ENCODE measurements at places on chromosomes 5 and 9.

DNA sequence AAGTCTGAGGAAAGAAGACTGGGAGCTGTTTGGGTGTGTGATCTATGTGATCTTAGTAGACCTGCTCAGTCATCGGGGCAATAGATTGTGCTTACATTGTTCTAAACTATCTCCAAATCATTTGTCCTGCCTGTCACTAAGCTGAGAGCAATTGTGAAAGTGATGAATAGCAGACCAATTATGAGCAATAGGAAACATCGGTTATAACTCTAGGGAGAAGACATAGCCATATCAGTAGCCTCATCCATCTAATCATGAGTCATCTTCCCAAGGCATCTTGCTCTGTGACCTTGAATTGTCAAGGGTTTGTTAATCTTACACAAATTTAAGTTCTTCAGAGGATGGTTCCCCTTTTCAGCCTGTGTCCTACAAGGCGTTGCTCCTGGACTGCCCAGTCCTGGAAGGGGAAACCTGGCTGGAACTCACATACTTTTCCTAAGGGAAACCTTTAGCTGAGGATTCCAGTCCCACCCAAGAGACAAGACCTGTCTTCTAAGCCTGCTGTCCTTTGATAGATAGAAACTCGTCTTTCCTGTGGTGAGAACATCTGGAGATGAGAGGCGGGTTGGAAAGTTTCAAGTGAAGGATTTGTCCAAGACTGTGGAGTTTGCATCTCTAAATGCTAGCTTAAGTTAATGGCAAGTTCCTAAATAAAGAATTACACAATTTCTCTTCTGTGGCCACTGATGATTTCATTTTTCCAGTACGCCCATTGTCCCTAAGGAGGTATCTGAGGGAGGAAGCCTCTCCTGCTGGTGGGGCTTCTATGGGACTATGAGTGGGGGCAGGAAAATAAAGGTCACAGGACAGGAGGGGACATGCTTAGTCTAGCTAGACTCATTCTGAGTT is 53.9 kb upstream of the TRIM32 start:
- peak; percentile 52 for DNase-seq

- no peak for DNase-seq
Measured at GRCh38 chr5:114471529-114471928, 109.7 kb downstream of the KCNN2 start.

DNA sequence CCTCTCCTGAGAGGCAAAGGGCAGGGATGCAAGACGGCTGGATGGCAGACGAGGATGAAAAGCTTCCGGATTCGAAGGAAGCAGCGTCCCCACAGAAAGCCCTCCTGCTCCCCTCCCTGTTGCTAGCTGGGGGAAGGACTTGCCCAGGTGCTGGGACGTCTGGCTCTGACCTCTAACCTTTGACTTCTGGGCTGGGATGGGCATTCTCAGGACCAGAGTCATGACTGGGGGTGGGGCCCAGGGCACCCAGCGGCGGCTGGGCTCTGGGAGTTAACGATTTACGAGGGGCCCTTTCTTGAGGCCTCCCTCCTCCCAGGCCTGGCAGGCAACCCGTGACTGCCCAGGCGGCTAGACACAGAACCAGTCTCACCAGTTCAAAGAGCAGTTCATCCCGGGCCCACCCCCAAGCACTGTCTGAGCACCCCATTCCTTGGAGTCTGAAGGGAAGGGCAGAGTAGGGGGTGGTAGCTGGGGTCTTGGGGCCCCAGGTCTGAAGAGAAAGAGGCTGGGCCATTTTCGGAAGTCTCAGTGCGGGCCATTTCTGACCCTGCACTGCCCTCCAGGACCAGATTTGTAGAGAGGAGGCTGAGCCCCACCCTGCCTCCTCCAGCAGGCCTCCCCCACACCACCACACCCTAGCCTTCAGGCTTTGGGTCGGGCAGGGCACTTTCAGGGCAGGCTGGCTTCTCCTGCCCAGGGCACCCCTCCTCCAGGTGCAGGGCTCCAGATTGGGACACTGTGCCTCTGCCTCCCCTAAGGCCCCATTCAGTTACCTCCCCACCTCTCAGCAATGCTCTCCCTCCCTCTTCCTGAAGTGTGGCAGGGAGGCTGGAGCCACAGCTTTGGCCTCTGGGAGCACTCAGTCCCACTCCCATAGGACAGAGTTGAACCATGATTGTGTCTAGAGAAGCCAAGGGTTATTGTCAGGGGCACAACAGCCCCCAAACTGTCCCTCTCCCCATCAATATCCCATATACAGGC is 5.0 kb upstream of the CXXC5 start:
- no peak for DNase-seq

GRCh38 chr5:54360089-54360488 is 49.7 kb upstream of the ARL15 start:
- peak; percentile 66 for DNase-seq

GRCh38 chr9:129245276-129245675 is 67.2 kb upstream of the IER5L start:
- peak; percentile 46 for DNase-seq

DNA sequence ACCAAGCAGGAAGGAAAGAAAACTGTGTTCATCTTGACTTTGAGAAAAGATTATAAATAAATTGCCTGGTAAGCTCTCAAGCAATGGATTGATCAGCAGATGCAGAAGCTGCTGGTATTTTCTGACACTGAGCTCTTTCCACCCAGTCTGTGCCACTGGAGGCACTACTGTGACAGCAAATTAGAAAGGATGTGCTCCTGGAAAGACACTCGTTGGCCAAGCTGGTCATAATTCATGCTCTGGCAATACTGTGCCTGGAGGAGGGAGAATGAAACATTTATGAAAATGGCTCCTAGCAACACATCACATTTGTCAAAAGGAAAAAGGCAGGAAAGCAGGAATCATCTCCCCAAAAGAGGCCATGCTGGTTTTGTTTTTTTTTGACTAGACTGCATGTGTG is 84.2 kb downstream of the CAVIN4 start:
- DNase-seq: no peak

DNA sequence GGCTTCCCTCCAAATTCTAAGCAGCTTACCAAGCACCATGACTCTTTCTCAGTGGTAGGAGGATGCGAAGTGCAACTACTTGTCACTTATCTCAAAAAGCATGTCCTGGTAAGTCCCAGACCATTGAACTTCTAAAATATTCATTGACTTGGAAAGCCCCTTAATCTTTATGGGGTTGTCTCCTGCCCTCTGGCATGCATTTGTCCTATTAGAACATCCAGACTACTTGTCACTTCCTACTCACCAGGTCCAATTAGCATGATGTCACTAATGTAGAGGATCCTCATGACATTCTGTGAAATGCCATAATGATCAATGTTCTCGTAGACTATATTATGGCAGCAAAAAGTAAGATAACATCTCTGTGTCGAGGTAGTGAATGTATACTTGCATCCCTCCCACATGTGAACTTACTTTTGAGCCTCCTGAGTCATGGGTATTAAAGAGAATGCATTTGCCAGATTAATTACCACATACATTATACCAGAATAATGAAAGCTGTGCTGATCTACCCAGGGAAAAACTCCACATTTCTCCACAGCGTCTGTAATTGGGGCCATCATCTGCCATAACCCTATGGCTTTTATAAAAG is 63.5 kb upstream of the RAD23B start:
- no peak for DNase-seq

DNA sequence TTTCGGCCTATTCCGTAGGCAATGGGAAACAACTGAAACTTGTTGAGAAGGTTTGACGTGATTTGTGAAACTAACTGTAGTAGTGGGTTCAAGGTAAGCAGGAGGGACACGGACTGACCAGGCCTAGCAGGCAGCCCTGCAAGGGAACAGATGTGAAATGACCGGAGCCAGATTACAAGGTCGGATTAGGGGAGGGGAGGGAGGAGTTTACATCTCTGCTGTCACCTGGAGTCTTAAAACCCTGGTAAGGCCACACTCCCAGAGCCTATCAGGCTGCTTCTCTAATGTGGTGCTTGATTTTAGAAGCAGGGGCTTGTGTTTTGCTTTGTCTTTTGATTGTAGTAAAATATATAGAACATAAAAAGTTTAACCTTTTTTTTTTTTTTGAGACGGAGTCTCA is 3.5 kb upstream of the SPTAN1 start:
- no peak for DNase-seq

GRCh38 chr9:137411645-137412380 is 11.1 kb downstream of the EXD3 start:
- DNase-seq: peak; percentile 81

DNA sequence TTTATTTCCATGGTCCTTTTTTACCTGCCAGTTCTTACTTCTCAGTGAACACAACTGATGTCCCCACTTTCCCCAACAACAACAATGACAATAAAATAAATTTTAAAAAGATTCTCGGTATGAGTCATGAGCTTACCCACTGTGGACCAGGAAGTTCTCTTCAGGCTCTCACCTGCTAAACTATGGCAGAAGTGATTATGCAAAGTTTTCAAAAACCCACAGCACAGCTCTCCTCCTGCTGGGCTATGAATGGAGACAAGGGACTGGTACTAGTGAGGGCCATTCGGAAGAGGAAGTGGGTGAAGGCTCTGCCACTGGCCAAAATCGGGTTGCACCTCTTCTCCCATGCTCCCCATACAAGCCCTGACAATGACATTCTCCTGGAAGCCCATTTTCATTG is 429.4 kb downstream of the PIK3R1 start:
- no peak for DNase-seq

- no peak for DNase-seq
Measured at GRCh38 chr9:91055845-91056244, 254.2 kb downstream of the SYK start.

DNA sequence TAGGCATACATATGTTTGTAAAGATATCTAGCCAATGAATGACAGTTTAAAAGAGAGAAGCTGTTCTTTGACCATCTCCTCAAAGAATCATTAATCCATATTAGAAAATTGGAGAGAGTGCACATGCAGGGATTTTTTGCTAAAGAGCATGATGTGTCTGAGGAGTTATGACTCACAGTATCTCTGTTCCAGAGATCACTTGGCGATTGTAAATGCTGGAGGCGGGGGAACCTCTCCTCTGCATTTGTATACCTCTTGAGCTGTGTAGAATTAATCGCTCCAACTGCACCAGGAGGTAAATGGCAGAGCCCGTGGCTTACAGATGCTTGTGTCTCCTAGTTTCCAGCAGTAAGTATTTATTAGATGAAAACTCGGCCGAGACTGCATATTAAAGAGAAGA is 3.6 kb upstream of the SPATA31D1 start:
- DNase-seq: no peak

DNA sequence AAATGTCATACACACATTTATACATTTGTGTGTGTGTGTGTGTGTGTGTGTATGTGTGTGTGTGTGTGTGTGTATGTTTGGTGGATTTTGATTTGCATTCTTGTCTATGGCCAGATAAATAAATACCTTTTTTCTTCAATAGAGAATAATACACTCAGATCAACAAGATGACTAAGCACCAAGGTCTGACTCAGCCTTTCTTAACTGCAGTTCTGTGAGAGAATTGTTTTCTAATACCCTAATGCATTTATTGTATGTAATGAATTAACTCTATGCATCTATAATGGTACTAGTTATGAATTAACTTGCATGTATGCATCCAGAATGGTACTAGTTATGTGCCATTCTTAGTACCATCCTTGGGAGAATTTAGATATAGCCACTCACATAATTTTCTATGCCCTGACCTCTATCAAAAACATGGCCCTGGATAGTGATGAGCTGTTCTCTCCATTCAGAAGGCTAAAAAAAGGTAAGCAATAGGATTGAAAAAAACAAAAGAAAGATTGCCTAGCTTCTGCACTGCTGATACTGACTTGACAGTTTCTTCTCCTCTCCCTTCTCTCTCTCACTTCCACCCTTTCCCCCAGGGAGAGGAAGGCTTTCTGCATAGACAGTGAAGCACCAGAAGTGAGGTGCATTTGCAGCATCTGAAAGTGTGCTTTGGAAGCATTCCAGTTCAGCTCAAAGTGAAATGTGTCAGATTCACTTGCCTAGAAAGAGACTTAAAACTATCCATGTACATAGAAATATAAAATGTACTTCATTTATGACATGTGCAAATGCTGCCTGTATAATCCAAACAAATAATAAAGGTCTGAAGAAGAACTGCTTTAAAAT is 55.1 kb upstream of the CCDC112 start:
- peak; percentile 29 for DNase-seq

GRCh38 chr9:106487266-106487665 is 375.7 kb upstream of the ZNF462 start:
- DNase-seq: no peak

DNA sequence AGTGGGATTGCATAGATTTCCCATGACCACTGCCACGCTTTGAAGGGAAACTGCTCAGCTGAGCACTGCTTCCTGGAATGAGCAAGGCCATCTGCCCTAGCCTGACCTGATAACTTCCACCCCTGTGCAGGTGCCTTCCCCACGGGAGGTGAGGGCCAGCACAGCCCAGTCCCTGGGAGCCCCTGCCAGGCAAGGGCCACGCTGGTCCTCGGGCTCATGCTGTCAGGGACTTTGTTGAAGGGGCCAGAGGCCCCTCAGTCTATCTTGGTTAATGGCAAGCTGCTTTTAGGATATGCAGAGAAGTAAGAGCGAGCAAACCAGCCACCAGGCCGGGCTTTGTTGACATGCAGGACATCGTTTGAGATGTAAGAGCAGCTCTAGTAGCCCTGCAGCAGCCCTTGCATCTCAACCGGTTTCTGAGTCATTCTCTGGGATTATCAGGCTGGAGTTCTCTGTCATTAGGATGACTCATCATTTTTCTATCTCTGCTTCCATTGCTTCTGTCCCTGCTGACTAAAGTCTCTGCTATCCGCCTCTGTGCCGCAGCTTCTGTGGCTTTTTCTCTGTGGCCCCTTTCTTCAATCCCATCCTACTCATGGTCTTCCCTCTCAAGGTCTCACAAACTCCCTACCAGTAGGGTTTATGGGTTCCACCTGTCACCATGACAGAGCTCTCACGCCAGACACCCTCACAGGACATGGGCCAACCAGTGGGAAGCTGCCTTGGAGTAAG is 30.6 kb upstream of the IQGAP2 start:
- peak; percentile 94 for DNase-seq

DNA sequence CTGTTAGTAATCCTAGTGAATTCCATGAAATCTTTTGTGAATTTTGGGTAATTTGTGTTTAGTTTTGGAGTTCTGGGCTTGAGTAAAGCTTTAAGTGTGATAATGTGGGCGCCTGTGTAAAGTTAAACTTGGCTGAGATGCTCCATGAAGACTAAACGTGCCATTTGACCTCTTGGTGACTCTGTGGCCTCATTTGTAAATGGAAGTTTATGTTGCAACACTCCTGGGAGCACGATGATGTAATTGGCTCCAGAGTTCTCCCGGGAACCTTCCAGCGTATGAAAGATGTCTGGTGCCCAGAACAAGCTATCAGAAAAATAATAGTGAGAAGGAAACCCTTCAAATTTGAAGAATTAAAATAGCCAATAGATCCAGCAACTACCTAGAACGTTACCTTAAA is 981.2 kb downstream of the TLE4 start:
- no peak for DNase-seq
